Suprapubic skin (tissue), 4 donors: ENCODE measurements at places on chromosomes 2 and 18. TPM values are rescaled to one million over a fixed set of nuclear protein-coding genes. Genes with fewer than 3 reads are reported as not detected.

Gene REG3A
- total RNA-seq = 2.8 TPM

- no peak for DNase-seq
Measured at GRCh38 chr2:57417007-57417406, 629.6 kb upstream of the VRK2 start.

- peak; percentile 57 for DNase-seq
Measured at GRCh38 chr2:128444121-128444771, 125.6 kb upstream of the HS6ST1 start.

GRCh38 chr2:29372185-29372584 is 257.0 kb downstream of the CLIP4 start:
- no peak for DNase-seq

DNA sequence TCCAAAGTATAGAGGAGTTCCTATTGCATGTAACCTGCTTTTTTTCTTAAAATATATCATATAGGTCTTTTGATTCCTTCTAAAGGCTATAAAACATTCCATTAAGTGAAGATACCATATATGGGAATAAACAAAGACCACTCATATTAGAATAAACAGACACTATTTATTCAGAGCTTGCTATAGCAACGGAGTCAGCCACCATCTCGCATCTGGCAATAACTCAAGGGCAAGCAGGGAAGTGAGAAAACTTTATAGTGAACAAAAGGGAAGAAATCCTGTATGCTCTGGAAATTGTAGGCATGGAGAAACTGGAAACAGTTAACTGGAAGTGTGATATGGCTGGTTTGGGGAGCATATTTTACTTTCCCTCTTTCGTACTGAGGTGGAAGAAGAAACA is 301.9 kb downstream of the PTH2R start:
- DNase-seq = no peak

Gene REG3G
- not detected for total RNA-seq

Gene SPC25
- total RNA-seq = 1.2 TPM

DNA sequence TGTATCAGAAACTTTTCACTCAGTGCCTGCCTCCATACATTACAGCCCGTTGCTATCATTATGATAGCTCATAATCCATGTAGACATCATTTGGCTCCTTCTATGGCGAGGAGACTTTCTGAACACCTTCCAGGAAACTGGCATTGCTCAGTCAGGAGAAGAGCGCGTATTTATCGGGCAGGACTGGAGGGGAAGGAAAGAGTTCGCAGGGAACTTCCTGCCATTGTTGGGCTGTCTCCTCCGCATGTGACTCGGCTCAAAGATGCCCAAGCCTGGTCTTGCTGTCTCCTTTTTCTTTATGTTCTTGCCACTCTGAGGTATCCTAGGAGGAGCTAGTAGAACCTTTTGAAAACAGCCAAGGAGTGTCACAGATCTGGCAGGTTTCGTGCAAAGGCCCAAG is 156.8 kb downstream of the CTIF start:
- no peak for DNase-seq

- no peak for DNase-seq
Measured at GRCh38 chr2:46010925-46011490, 286.2 kb upstream of the EPAS1 start.

- no peak for DNase-seq
Measured at GRCh38 chr2:205903549-205904129, 182.3 kb downstream of the INO80D start.

DNA sequence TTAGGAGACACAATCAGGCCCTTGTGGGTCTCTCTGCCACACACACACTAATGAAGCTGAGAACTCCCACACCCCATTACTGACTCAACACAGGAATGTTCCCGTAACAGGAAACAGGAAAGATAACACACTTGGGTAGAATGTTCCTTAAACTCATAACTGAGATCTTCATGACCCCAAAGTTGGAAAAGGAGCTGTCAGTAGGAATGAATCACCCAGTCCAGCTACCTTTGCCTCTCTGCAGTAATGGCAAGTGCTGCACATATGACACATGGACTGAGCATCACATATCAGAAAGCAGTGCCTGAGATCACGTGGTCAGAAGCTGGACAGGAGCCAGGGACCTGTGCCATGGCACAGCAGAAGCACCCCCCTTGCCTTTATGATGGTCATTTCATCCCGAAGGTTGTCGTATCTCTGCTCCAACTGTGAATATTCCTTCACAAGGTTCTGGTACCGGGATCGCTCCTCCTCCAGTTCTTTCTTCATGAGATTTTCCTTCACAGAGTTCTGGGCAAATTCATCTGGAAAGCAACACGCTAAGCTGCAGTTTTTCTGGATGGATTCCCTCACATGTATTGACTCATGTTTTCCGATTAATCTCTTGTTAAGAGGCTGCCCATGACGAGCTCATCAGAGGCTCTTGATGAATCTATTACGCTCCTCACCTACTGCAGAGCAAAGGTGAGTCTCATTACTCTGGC is 65.4 kb upstream of the ACAA2 start:
- no peak for DNase-seq

DNA sequence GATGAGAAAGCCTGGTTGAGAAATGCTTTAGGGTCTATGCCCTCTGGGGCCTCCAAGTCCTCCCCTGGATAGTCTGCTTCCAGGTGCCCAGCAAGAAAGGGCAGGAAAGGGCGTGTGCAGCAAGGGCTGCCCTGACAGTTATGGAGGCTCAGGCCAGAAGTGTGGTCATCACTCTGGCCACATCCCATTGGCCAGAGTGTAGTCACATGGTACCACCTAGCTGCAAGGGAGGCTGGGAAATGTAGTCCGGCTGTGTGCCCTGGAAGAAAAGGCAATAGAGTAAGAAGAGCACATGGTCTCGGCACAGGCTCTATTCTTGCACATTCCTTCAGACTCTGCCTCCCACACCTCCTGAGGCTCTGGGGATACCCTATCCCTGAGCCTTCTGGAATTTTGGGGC is 35.7 kb downstream of the ODC1 start:
- DNase-seq = no peak

Gene LRRTM4
- not detected for total RNA-seq

DNA sequence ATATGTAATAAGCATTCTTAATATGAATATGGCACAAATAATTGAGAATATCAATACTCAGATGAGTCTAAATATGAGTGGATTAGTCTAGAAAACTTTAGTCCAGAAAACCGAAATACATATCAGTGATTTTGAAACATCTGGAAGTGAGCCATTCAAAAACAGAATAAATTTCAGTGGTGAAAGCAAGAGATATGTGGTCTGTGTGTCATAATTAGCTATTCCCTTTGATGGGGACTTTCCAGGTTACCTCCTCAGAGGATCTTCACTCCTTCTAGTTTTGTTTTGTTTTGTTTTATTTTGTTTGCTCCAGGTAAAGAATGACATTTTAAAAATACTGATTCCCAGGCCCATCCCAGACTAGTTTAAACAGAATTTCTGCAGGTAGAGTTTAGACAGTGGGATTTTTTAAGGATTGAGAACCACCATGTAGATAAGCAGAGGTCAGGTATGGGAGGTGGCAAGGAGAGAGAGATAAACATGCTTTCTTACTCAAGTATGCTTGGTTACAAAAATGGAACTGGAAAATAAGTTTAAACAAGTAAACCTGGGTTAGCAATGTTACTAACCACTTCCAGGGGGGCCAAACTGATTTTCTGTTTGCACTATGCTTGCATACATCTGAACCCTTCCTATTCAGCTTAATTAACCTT is 70.7 kb downstream of the NABP1 start:
- DNase-seq = no peak

DNA sequence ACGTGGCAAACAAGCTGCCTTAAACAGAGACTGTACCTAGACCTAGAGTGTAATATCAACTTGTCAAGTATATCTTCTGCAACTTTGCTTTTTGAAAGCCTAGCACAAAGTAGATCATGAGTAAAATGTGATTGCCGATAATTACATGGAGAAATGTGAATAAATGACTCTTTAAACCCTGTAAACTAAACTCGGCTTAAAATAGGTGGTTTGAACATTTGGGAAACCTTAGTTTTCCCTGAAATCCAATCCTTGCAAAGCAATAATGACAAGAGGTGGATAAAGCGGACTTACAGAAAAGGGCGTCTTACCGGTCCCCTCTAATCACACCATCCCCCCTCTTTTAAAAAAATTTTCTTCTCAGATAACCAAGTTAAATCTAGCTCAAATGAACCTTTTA is 549 bp upstream of the PSMD14 start:
- DNase-seq = no peak

GRCh38 chr18:48711651-48712486 is 173.0 kb downstream of the CTIF start:
- DNase-seq = no peak

Gene ARHGAP25
- total RNA-seq = 2.5 TPM

DNA sequence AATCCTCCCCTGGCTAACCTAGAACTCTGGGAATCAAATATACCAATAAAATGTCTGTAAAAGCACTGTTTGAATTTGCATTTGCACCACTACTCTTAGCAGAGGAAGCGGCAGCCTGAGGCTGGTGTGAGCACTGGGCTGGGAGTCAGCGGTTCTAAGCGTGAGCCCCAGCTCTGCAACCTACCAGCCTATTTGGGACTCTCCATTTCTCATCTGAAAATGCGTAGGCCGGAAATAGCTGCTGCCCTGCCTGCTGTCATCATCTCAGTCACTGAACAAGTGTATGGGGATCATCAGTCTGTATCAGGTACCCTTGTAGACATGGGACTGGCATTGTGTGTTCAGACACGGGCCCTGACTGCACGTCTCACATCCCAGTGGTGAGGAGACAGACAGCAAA is 194.3 kb downstream of the ANKRD30B start:
- DNase-seq = peak; percentile 70

- peak; percentile 57 for DNase-seq
Measured at GRCh38 chr18:77100751-77101355, 31.7 kb downstream of the MBP start.

- no peak for DNase-seq
Measured at GRCh38 chr2:186641132-186641806, 51.4 kb downstream of the ITGAV start.

DNA sequence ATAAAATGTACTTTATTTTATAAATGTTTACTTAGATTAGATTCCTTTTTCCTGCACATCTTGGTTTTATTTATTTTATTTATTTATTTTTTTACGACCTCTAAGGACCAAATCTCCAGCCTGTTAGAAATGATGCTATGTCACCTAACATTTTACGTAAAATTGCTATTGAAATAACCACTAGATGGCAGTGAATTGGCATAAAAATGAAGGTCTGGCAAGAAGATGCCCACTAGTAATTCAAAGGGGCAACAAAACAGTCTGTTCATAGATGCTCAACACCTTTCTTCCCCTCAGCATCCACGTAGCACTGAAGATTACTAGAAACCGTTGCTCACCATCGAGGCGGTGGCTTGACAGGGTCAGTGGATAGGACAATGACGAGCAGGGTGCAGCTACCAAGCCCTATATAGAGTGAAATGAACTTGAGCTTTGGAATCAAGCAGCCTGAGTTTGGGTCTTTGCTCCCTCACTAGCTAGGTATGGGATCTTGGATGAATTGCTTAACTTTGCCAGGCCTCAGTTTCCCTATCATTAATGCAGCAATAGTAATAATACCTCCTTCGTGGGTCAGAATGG is 128.7 kb upstream of the L3MBTL4 start:
- DNase-seq = no peak

- no peak for DNase-seq
Measured at GRCh38 chr2:39836638-39837037, 57.6 kb upstream of the THUMPD2 start.

DNA sequence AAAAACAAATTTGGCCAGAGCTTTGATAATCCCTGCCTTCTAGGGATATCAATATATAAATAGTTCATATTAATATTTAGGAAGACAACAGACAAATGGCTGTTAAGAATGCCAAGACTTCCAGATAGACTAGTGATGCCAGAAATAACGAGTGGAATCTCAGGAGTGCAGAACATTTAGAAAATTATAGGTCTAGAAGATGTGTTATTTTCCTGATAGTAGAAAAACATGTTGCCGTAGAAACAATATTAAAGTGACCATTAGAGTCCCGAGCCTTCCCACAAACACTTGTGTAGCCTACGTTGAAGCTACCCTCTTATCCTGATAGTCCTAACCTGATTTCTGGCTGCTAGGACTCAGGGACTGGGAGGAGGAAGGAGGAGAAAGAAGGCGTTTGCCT is 54.3 kb upstream of the ITGA6 start:
- DNase-seq = no peak

GRCh38 chr18:45849529-45849928 is 24.1 kb downstream of the SIGLEC15 start:
- DNase-seq = no peak

DNA sequence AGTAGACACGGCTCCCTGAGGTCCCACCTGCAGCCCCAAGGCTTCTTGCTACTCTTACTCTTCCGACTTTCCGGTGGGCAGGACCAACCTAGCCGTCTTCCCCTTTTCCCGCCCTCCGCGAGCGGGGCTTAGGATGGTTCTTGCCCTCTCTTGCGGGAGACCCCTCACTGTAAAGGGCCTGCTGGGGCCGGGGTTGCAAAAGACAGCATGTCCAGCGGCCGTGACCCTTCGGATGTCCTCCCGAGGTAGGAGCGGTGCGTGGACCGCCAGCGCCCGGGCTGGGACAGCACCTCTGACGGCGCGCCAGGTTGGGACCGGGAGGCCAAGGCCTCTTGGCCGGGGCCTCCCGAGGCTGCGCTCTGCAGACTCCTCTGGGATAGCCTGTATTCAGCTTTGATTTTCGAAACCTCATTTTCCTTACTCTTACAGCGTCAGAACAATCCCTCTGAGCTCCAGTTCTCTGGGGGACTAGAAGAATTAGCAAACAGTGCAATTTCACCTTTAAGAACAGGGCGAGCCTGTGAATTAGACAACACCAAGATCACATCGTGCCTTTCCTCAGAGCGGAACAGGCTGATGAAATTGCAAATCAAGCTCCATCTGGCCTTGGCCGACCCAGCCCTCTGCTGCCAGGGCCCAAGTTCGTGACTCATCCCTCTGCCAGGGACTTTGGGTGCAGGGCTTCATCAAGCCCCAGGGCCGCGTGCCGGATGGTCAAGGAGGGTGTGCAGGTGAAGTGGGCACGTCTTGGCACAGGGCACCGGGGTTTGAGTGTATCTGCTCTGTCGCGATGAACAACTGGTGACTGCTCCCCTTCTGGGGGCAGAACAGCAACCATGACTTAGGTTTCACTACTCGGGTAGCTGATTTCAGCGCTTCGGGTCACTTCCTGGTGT is 777 bp downstream of the MOCOS start:
- peak; percentile 70 for DNase-seq

Gene RMDN2
- total RNA-seq = 6.3 TPM

Gene HAAO
- total RNA-seq = 4.7 TPM
